NCI-H1417 treated with DMSO at 0.1 percent for 48 hours (cell line): ENCODE measurements at places on chromosomes 2 and 18.

DNA sequence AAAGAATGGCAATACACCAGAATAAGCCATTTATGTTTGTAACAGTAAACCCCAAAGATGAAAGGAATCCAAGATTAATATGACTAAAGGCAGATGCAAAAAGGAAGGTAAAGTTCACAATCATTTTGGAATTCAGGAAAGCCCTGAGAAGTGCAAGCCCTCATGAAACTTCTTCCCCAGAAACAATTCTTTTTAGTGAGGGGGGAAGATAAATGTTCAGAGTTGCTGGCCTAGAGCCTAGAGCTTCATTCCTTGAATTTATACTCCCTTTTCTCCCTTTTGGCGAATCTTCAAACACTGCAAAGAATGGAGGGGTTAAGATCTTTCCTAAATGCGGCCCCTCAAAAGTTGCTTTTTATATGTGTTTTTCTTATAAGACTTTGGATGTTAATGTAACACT is 368.8 kb downstream of the MEIS1 start:
- no peak for DNase-seq

GRCh38 chr2:69344305-69344704 is 42.7 kb downstream of the GFPT1 start:
- DNase-seq, result no peak

- DNase-seq, result no peak
Measured at GRCh38 chr2:222610746-222611145, 45.1 kb downstream of the FARSB start.

DNA sequence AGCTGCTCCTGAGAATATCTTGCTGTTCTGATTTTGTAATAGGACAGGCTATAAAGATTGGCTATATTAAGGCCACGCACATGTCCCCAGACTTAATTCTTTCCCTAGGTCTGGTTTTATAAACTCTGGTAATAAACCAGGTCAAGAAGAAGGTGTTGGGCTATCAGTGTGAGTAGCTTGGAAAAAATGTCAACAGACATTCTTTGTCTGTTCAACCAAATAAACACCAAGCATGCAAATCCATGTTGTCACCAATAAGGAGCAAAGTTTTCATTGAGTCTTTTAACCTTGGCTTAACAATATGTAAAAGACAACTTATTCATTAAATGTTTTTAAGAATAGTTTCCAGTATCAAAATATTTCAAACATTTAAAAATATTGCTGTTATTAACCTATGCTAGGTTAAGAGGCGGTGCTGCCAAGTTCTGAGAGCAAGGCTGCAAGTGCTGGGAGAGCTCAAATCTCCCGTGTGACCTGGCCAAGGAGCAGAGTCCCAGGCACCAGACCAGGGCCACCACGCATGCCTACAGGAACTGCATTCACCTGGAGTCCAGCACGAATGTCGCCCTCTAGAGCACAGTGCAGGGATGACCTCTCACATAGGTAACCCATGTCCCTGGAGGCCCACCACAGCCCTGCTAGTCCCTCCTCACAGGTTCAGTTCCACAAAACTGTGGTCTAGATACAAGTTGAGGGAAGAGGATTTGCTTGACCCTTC is 120.5 kb upstream of the POU3F3 start:
- no peak for DNase-seq

- no peak for DNase-seq
Measured at GRCh38 chr2:18849841-18850578, 260.6 kb upstream of the NT5C1B start.

GRCh38 chr2:239323447-239323846 is 77.4 kb downstream of the HDAC4 start:
- no peak for DNase-seq

- DNase-seq, result no peak
Measured at GRCh38 chr2:226467221-226467620, 332.4 kb downstream of the IRS1 start.

GRCh38 chr2:30306522-30306921 is 75.2 kb downstream of the LBH start:
- no peak for DNase-seq

GRCh38 chr2:154259030-154259429 is 387.3 kb downstream of the GALNT13 start:
- no peak for DNase-seq

DNA sequence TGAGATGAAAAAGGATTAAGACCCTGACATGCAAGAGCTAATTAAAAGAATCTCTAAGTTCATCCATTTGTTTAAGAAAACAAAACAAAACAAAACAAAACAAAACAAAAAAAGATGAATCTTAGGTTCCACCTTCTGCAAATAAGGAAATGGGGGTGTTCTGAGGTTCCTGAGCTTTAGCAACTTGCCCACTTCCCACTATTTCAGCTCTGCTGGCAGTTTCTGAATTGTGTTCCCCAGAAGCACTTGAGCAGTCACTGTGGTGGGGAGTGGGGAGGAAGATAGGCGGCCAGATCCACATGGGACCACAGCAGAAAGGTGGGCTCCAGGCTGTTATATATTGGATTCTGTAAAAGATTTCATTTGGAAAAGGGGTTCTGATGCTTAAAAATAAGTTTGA is 20.3 kb downstream of the INO80C start:
- no peak for DNase-seq

- DNase-seq, result no peak
Measured at GRCh38 chr2:153140498-153140897, 338.1 kb downstream of the RPRM start.

DNA sequence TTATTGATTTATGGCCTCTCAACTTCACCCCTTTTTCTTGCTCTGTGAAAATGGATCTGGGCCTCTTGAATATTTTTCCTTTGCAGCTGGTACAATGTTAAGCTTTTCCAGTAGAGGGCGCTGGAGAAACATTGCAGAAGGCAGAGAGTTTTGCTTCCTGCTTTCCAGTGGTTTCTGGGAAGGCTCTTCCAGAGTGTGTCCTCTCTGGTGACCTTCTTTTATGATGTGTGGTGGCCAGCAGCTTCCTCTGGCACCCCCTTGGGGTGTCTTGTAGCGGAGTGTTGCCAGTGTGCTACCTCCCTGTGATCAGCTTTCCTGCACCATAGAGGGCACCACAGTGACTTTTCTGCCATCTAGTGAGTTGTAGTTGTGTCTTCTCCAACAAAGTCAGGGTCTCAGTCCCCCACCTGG is 25.4 kb upstream of the MGAT5 start:
- DNase-seq, result no peak

DNA sequence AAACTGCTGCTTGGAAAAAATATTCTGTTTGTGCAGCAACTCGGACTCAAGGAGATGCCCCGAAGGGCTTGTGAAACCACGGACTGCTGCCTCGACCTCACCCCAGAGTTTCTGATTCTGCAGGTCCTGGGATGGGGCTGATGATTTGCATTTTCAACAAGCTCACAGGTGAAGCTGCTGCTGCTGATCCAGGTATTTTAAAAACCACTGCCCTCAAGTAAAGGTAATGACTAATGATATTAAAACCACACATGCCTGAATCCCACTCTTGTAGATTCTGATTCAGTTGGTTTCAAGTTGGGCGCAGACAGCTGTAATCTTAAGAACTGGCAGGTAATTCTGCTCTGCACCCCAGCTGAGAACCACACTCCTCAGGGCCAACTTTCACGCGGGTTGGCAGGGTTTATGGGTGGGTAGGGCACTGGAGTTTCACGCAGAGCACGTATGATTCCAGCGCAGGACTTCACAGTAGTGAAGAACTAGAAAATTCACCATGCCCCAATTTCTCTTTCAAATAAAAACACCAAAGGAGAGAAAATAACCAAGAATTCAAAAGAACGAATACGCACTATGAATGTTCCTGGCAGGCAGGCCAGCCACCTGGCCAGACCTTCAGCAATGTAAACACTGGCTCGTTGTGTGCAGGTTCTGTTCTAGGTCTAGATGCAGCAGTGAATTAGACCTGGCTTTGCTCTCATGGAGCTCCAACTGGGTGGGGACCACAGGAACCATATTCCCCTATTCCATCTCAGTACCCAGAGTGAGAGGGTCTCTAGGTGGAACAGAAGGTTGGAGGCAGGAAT is 74.6 kb upstream of the ZFP36L2 start:
- DNase-seq, result no peak

DNA sequence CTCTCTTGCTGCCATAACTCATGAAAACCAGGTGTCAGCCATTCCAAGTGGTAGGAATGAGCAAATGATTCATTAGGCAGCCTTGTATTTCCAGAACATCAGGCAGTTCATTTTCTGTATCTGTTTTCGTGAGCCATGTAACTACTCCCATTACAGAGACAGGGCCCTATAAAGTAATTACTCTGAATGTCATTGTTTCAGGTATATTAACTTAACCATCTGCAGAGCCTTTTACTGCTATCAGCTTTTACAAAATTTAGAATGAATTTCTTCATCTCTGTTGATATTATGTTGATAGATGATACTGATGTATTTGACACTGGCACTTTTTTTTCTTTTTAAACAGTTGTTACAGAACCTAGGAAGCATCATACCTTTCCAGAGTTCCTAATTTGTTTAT is 69.9 kb downstream of the MGAT5 start:
- no peak for DNase-seq

DNA sequence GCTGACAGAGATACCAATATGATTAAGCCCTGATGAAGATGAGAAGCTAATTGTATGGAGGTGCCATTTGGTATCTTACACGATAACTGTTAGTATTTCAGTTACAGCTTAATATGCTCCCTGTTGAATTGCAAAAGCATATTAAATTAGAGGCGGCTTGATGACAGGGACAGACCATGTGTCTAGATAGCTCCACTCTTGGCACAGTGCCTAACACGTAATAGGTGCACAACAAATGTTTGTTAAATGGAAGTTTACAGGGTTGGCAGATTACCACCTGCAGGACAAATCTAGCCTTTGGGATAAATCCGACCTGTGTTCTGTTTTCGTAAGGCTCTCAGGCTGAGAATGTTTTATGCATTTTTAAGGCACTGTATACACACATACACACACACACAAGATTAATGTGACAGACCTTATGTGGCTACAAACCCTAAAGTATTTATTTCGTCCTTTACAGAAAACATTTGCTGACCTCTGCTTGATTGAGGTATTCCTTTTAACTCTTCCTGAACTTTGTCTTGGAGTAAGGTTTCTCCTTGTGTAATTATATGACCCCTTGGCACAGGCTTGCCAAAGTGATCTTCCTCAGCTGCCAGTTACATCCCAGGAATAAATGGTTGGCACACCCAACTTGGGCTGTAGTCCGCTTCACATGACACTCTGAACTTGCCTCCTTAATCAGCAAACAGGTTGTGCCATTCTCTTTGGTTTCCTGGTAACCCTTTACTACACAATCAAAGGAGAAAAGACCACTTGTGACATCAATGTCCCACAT is 348.9 kb downstream of the HRH4 start:
- DNase-seq, result no peak

DNA sequence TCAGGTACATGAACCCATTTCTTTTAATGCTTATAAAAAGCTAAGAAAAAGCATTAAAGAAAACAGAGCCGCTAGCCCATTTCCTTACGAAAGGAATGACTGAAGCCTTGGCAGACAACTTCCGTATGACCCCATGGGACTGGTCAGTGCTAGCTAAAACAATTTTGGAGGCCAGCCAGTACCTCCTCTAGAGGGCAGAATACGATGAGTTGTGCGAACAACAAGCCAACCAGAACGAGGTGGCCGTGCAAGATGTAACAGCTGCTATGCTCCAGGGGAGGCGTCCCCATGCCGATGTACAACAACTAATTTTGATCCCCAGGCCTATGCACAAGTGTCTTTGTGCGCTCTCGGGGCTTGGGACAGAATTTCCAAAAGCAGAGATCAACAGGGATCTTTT is 16.7 kb downstream of the MAP3K2 start:
- DNase-seq, result no peak

GRCh38 chr18:63253014-63253413 is 66.6 kb downstream of the BCL2 start:
- no peak for DNase-seq

- no peak for DNase-seq
Measured at GRCh38 chr2:171547256-171547655, 25.0 kb downstream of the CYBRD1 start.

GRCh38 chr2:239887604-239888003 is 137.5 kb downstream of the NDUFA10 start:
- DNase-seq, result no peak

GRCh38 chr2:240182001-240182400 is 41.5 kb upstream of the OTOS start:
- DNase-seq, result no peak

GRCh38 chr2:171630812-171631626 is 56.2 kb upstream of the DYNC1I2 start:
- DNase-seq, result no peak

DNA sequence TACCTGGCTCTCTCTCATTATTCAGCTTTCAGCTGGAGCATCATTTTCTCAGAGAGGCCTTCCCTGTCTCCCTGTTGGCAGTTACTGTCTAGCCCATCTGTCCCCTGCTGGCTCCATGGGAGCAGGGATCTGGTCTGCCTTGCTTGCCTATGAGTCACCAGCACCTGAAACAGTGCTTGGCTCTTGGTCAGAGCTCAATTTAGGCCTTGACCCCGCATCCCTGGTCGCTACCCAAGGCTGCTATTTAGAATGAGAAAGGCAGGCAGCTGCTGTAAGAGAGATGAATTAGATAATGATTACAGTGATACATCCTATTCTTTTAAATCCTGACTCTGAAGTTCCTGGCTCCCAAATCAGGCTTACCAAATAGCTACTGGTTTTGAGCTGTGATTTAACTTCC is 32.9 kb downstream of the KCNE4 start:
- DNase-seq, result no peak

GRCh38 chr2:162676515-162676914 is 162.1 kb downstream of the KCNH7 start:
- DNase-seq, result no peak

- no peak for DNase-seq
Measured at GRCh38 chr2:230203110-230203676, 16.6 kb downstream of the SP110 start.

- DNase-seq, result no peak
Measured at GRCh38 chr2:212274215-212274614, 264.4 kb downstream of the ERBB4 start.

- no peak for DNase-seq
Measured at GRCh38 chr2:5520463-5520972, 171.7 kb upstream of the SOX11 start.

DNA sequence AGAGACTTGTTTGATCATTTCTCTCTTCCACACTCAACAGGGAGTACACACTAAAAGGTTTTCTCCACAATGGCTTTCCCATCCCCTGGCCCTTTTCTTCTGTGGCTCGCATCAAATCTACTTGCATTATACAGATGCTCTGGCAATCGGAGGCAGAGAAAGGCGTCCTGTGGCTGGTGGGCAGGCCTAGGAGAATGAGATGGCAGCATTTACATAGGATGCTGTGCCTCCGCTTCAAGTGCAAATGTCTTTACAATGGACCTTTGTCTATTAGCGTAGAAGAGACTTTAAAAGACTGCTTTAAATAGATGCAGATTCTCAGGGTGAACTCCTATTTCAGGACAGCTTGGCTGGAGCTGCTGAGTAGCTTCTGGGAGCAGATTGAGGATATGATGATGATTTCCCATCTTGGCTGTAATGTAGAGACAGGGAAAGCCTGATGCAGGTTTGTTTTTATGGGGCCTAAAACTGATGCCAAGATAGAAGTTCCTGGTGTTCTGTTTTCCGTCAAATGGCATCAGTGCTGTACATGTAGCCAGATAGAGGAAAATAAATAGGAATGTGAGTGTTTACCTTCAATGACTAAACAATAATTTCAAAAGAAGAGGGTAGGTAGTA is 423.4 kb downstream of the RND3 start:
- no peak for DNase-seq
